ENCODE measurements at places on chromosomes 11 and 22.
A peak's percentile ranks its signal among the peaks of the same experiment; 100 is the strongest.

DNA sequence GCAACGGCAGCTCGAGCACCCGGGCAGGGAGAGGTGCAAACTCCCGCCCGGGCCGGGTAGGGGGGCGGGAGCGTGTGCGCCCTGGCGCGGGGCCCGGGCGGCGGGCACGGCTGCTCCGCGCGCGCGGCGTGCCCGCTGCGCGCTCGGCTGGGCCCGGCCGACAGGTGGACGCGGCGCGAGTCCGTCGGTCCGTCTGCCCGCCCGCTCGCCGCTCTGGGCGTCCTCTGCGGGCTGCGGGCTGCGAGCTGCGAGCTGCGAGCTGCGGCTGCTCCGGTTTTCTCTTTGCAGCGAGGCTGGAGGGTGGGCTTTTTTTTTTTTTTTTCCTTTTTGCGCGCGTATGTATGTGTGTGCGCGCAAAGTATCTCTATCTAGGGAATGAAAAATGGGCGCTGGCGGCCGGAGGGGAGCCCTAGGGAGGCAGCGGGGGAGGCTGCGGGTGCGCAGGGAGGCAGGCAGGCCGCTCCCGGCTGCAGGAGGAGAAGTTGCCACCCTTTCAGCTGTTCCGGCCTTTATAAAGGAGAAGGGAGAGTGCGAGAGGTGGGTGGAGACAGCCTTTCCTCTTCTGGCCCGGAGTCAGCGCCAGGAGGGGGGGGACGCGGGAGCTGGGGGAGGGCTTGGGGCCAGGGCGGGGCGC lies at the start of gene PDGFB:
Gene PDGFB, minus strand, starts transcription at position 487 of the 634 bp plus-strand sequence. CDS start 1,019 bp downstream, outside the sequence.
- DNase-seq = peak; percentile 26

- DNase-seq = no peak
Measured at GRCh38 chr11:44139565-44140330, 44.3 kb downstream of the EXT2 start.

GRCh38 chr11:102546427-102546826 lies 15.9 kb upstream of the MMP7 start:
- DNase-seq = peak; percentile 57

GRCh38 chr22:44409211-44409973 lies 88.6 kb downstream of the RTL6 start:
- DNase-seq = no peak

DNA sequence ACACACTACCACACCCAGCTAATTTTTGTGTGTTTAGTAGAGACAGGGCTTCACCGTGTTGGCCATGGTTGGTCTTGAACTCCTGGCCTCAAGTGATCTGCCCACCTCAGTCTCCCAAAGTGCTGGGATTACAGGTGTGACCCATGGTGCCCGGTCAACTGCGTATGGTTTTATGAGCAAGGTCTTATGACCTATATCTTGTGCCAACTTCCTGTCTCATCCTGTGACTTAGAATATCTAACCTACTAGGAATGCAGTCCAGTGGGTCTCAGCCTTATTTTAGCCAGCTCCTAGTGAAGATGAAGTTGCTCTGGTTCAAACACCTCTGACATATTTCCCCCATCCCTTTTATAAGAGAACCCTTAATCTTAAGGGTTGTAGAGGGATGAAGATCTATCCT lies 66.1 kb upstream of the OR5AN1 start:
- no peak for DNase-seq

DNA sequence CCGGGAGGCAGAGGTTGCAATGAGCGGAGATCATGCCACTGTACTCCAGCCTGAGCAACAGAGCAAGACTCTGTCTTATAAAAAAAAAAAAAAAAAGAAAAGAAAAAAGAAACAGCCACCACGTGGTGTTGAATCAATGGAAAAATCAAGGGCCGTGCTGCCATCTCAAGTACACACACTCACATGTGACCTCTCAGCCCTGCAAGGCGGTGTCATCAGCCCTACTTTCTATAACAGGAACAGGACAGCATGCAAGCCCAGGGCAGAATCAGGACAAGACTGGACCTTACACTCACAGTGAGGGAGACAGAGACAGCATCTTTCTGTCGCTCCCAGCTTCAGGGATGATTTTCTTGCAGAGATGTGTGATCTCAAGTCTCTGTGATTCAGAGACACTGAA lies 179.6 kb downstream of the MPPED1 start:
- no peak for DNase-seq

- no peak for DNase-seq
Measured at GRCh38 chr22:23023294-23023693, 47.0 kb upstream of the GNAZ start.

All from CD14-positive monocyte (primary cell).